ENCODE measurements at places on chromosomes 3 and 15. TPM values are rescaled to one million over a fixed set of nuclear protein-coding genes. Genes with fewer than 3 reads are reported as not detected.

The CAMK1 gene
- polyA plus RNA-seq = 2.3 TPM

The FBXW12 gene
- polyA plus RNA-seq = not detected

The LYZL4 gene
- polyA plus RNA-seq = not detected

The RTP3 gene
- polyA plus RNA-seq = not detected

The PCYT1A gene
- polyA plus RNA-seq = 145 TPM

The LEKR1 gene
- polyA plus RNA-seq = 0.14 TPM

The MST1R gene
- 106 TPM for polyA plus RNA-seq

The DUOX1 gene
- 32.5 TPM for polyA plus RNA-seq

Data from keratinocyte (primary cell).